Activated CD8-positive, alpha-beta memory T cell treated with anti-CD3 and anti-CD28 coated beads for 4 hours (primary cell): ENCODE measurements at places on chromosomes 1 and 21.

- DNase-seq = no peak
Observed at GRCh38 chr21:24938573-24938972, 668.7 kb downstream of the MRPL39 start.

DNA sequence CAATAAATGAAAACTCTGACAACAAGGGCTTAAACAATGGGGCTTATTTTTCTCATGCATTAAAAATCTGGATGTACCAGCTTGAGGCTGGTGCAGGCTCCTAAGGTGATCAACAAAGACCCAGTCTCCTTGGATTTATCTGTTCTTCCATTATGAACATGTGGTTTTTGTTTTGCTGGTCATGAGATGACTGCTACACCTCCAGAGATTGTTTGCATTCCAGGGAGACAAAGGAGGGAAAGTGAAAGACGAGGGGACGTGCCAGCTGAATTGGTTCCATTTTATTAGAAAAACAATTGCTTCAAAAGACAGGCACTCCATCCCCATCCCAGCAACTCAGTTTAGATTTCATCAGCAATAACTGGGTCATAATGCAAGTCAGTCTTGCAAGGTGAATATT, 90.9 kb upstream of the KCNK1 start:
- no peak for DNase-seq

- no peak for DNase-seq
Observed at GRCh38 chr1:235857756-235858155, 8.9 kb downstream of the LYST start.

DNA sequence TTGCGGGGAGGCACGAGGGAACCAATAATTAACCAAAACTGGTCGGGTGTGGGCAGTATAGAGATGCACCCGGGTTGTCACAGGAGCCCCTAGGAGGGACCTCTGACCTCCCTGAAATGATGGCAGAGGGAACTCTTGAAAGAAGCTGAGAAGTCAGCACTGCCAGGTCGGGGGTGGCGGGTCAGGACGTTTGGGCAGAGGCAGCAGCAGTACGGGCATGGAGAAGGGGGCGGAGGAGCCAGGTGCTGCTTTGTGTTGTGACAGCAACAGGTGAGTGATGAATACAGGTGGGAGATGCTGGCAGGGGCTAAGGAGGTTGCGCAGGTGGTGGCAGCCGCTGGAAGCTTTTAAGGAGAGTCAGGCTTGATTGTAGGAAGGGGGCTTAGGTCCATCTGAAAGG, 11.7 kb downstream of the TNFRSF1B start:
- no peak for DNase-seq

- DNase-seq = no peak
Observed at GRCh38 chr1:160717306-160717705, 5.7 kb upstream of the CD48 start.

GRCh38 chr1:41622402-41622801, 137.9 kb upstream of the EDN2 start:
- DNase-seq = no peak

GRCh38 chr21:43211760-43212115, 42.9 kb downstream of the CRYAA start:
- DNase-seq = no peak

- DNase-seq = no peak
Observed at GRCh38 chr1:171973421-171973820, 132.1 kb downstream of the DNM3 start.

- DNase-seq = no peak
Observed at GRCh38 chr1:206674236-206674635, 10.5 kb upstream of the MAPKAPK2 start.

DNA sequence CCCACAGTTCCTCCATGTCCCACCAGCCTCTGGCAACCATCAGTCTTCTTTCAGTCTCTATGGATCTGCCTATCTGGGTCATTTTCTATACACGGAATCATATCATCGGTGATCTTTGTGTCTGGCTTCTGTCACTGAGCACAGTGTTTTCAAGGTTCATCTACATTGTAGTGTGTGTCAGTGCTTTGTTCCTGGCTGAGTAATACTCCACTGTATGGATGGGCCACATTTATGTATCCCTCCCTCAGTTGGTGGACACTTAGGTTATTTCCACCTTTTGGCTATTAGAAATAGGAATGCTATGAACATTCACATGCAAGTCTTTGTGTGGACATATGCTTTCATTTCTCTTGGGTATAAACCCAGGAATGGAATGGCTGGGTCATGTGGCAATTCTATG, 46.6 kb downstream of the RIPK4 start:
- no peak for DNase-seq

DNA sequence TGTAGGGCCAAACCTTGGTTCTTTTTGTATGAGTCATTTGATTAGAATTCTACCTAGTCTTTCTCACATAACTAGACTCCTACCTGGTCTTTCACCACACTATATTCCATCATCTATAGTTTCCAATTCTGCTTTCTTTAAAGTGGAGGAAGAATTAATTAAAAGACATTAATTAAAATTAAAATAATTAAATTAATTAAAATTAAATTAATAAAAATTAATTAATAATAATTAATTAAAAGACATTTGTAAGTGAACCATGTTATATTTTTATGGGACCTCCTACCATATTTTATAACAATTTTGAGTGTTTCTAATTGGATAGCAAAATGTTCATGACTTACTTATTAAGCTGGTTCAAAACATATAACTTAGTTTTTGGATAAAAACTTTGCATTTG, 77.4 kb downstream of the CCDC18 start:
- DNase-seq = no peak

GRCh38 chr1:79695138-79695537, 688.6 kb upstream of the ADGRL4 start:
- DNase-seq = no peak

GRCh38 chr1:160797861-160798273, 1.9 kb downstream of the LY9 start:
- DNase-seq = no peak

GRCh38 chr21:30227633-30228404, 11.9 kb upstream of the CLDN8 start:
- DNase-seq = no peak

DNA sequence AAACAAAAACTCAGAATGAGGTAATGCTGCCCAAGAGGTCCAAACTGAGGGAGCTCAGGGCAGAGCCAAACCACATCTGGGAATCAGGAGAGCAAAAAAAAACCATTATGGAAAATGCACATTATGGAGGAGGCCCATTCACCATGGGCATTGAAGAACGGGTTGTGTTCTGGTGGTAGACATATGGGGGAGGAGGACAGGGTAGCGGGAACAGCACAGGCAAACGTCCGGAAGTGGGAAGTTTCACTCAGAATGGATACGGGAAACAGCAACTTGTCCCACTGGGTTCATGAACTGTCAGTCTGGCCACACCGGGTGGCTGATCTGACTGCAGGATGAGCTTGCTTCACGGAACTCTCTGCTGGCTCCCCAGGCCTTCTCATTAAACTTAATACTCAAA, 139.7 kb downstream of the RRAGC start:
- DNase-seq = no peak

- DNase-seq = no peak
Observed at GRCh38 chr21:34704119-34704518, 35.3 kb downstream of the CLIC6 start.

DNA sequence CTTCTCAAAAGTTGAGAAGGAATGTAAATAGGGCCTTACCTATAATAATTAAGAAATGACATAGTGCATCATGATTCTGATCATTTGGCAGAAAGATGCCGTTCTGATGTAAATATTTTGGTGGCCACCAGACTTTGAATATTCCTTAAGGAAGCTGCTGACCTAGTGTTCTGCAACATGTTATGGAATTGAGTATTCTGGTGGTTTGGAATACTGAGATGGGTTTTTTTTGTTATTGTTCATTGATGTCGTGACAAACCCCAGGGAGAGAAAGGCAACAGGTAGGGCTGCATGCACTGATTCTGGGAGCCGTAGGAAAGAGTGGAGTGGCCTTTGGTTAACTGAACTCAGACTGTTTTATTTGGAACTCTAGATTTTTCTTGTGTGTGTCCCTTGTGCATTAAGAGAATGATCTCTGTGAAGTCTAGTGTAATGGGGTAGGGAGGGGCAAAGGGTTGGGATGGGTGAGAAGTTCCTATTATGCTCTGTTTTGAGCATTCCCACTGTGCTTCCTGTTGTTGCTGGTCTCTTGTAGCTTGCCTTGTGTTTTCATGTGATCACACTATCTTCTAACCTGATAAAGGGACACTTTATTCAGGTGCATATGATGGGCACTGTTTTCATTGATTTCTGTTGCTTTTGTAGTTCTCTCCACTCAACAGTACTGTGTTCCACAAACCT, 25.0 kb downstream of the ZBTB8B start:
- DNase-seq = no peak

DNA sequence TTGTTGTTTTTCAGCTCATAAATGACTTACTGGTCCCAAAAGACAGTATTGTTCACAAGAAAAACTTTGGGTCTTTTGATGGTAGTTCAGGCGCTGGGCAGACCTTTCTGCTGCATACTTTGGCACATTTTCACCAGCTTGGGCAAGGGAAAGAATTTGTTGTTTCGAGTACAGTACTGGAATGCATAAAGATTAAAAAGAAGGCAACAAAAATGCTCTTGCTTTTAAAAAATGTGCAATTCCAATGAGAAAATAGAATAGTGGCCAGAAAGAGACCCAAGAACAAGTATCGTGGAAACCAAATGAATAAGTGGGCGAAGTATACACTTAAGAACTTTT, 56.0 kb downstream of the CLIC6 start:
- no peak for DNase-seq

- no peak for DNase-seq
Observed at GRCh38 chr1:60428127-60428526, 354.6 kb upstream of the C1orf87 start.

DNA sequence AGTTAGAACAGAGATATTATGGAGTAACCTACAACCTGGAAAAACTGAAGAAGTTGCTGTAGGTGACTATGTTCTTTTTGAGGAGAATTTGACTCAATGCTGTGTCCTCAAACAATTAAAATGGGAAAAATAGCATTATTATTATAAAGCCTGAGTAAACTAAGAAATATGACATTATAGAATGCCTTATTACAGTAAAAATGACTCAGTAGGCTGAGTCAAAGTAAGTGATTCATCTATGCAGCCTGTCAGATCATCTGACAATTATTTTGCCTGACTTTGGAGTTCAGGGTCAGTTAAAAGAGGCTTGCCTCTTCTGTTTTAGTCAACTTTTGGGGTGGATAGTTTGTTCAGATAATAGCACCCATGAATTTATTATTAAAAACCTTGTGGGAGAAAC, 150.8 kb upstream of the PTGFR start:
- DNase-seq = no peak

DNA sequence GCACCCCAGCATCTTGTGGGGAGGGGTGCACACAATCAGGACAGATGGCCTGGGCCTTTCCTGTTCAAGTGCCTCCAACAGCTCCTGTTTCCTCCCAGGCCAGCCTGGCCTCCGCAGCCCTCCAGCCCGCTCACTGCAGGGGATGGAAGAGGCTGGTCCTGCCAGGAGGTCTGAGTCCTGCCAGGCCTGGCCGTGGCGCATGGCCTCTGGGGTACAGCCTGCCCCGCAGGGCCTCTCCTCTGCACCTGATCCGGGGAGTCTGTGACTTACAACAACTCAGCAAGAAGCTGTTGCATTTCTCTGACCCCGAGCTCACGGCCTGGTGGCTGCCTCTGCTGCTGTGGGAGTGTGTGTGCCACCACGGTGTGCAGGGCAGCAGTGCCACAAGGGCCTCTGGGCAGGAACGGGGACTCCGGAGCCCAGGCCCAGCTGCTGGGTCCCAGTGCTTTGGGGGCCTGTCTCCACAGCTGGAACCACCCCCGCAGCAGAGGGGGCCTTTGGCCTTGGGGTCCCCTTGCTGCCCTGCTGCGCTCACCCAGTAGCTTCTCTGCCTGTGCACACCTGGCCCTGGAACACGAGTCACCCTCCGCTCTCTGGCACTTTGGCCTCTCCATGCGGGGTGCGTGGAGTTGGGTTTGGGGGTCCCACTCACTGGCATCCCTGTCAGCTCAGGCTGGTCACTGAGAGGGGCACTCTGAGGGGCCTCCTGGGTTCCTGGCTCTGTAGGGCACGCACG, 17.4 kb upstream of the LRRC3 start:
- DNase-seq = no peak

DNA sequence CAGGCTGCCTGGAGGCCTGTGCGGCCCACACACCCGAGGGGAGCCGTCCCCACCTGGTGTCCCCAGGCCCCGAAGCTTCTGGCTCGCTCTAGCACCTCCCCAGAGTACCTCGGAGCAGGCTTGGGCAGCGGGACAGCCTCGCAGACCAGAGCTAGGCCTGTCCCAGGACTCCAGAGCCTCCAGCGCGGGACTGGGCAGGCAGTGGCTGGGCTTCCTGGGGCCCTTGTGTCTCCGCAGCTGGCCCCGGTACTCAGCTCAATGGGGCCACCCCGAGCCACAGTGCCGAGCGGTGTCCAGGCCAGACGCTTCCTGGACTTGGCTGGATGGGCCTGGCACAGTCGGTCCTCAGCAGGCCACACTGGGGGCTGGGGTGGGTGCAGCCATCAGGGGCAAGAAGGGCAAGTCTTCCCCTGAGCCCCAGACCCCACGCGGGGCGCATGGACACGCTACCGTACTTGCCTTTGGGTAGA, 4.9 kb downstream of the SCNN1D start:
- no peak for DNase-seq

DNA sequence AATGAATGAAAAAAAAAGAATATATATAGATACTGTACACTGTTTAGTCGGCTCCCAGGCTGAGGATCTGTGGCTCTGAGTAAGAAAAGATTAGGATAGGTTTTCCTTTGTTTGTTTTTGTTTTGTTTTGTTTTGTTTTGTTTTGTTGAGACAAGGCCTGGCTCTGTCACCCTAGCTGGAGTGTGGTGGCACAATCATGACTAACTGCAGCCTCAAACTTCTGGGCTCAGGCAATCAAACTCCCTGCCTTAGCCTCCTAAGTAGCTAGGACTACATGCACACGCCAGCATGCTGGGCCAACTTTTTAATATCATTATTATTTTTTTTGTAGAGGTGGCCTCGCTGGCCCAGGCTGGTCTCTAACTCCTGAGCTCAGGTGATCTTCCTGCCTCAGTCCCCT, 87.9 kb upstream of the PTBP2 start:
- no peak for DNase-seq

GRCh38 chr1:914891-915280, 8.8 kb upstream of the SAMD11 start:
- no peak for DNase-seq

GRCh38 chr1:15771836-15772515, 13.4 kb downstream of the FBLIM1 start:
- DNase-seq = no peak

DNA sequence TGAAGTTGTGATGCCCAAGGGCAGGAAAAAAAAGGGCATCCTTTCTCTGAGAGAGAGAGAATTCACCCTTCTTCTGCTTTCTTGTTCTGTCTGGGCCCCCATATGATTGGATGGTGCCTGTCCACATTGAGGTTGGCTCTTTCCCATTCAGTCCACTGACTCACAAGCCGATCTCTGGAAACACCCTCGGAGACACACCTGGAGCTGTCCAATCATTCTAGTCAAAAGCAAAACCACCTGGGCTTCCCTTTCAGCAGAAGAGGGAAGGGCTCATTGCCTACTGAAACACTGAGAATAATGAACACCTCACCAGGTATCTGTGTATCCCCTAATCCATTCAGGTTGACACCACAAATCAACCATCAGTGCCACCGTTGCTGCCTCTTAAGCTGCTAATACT, 103.7 kb upstream of the GNG12 start:
- DNase-seq = no peak
